ENCODE measurements at places on chromosomes 3 and 15. TPM values are rescaled to one million over a fixed set of nuclear protein-coding genes. Genes with fewer than 3 reads are reported as not detected.
A peak's percentile ranks its signal among the peaks of the same experiment; 100 is the strongest.

GRCh38 chr15:36737430-36737891, 158.0 kb downstream of the CDIN1 start:
- H3K27me3 ChIP-seq = no peaks in the 10 kb centered on the region
- H3K4me3 ChIP-seq = no peak overlapping the region
- no peaks in the 10 kb centered on the region for H3K4me1 ChIP-seq
- no peak overlapping the region for H3K27ac ChIP-seq
- DNase-seq = no peak
- H3K36me3 ChIP-seq = peaks cover 11% of the 10 kb centered on the region

GRCh38 chr15:74402873-74403587, 30.7 kb downstream of the SEMA7A start:
- peak overlapping the region; percentile 53 for H3K4me3 ChIP-seq
- peak; percentile 97 for DNase-seq
- H3K36me3 ChIP-seq = peaks cover 3% of the 10 kb centered on the region

Gene APBA2
- total RNA-seq = 16.2 TPM

Gene MST1R
- total RNA-seq = 0.27 TPM

- peaks cover 17% of the 10 kb centered on the region for H3K36me3 ChIP-seq
- no peak overlapping the region for H3K4me3 ChIP-seq
- DNase-seq = no peak
- H3K27me3 ChIP-seq = no peaks in the 10 kb centered on the region
- peaks cover 7% of the 10 kb centered on the region for H3K4me1 ChIP-seq
Observed at GRCh38 chr15:59657635-59658125, 365 bp upstream of the GTF2A2 start.

Measured in activated naive CD4-positive, alpha-beta T cell treated with anti-CD3 and anti-CD28 coated beads for 36 hours (primary cell).